ENCODE measurements at places on chromosomes 16 and 17.

- no peak overlapping the region for H3K27ac ChIP-seq
- no peak for DNase-seq
- no peak overlapping the region for H3K4me3 ChIP-seq
- no peaks in the 10 kb centered on the region for H3K4me1 ChIP-seq
- no peaks in the 10 kb centered on the region for H3K27me3 ChIP-seq
Observed at GRCh38 chr16:4123616-4124300, 7.5 kb upstream of the ADCY9 start.

DNA sequence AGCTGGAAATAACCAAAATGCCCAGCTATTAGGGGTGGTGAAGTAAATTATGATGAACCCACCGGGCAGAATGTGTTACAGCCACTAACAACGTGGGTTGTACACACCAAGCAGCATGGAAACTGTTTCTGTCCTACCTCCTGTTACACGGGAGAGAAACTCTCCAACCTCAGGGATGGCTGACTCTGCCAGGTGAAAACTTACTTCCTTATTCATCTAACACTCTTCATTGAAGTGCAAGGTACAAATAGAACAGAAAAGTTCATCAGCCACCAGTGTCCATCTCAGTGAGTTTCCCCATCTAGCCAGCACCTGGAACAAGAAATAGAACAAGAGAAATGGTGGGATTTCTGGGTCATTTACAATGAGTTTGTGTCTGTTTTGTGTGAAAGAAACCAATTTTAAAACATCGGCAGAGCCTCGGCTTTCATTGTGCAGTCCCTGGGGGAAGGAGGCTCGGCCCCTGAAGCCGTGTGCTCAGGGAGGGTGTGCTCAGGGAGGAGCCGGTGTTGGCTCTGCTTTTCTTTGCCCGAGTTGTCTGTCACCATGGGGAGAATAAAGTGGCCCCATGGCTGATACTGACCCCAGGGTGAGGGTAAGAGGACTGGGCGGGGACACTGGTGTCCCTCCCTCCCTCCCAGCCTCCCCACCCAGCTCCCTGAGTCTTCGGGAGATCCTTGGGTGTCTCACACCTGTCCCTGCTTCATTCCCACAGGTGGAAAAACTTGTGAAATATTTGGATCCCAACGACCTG, 39.8 kb downstream of the RAB11FIP4 start:
- no peak overlapping the region for H3K27ac ChIP-seq
- no peak overlapping the region for H3K4me3 ChIP-seq
- H3K4me1 ChIP-seq: no peaks in the 10 kb centered on the region

DNA sequence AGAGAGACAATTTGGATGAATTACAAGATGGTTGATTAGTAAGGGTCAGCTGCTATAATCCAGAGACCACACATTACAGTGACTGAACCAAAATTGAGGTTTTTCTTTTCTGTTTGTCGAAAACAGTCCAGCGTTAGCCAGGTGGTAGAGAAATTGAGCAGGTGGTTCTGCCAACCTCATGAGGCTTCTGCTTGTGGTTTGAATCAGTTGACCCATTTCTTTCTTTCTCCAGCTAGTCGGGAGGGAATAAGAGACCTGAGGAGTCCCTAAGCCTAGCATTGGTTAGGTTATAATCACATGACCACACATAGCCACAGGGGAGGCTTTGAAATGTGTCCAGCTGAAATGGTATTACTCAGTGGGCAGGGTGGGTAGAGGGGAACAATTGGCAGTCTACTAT, 504.6 kb downstream of the HS3ST4 start:
- no peaks in the 10 kb centered on the region for H3K27me3 ChIP-seq
- no peak overlapping the region for H3K4me3 ChIP-seq
- DNase-seq: no peak
- no peak overlapping the region for H3K27ac ChIP-seq
- H3K4me1 ChIP-seq: no peaks in the 10 kb centered on the region
- no peaks in the 10 kb centered on the region for H3K36me3 ChIP-seq

- peaks cover 33% of the 10 kb centered on the region for H3K4me1 ChIP-seq
- H3K36me3 ChIP-seq: peaks cover 4% of the 10 kb centered on the region
- DNase-seq: peak; percentile 73
- peak overlapping the region; percentile 93 for H3K27ac ChIP-seq
- peak overlapping the region; percentile 80 for H3K4me3 ChIP-seq
Observed at GRCh38 chr16:11585460-11586377, 1.0 kb downstream of the LITAF start.

DNA sequence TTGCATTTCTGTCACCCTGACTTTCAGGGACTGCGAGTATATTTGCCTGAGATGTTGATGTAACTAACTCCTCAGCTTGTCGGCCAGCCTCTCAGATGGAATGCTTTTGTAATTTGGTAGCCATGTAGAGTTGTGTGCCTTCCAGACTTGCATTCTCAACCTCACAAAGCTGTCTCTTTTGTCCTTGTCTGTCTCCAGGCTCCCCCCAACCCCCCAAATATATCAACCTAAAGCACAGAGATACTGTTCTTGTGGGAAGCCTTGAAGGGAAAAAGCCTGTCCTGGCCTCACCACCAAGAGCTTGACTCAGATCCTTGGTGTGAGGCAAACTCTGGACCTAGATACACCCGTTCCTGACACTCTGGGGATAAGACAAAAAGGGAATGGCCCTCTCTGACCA, 18.4 kb downstream of the SAP30BP start:
- H3K27me3 ChIP-seq: no peaks in the 10 kb centered on the region
- H3K4me3 ChIP-seq: no peak overlapping the region
- H3K27ac ChIP-seq: peak overlapping the region; percentile 63

- H3K4me3 ChIP-seq: no peak overlapping the region
- no peaks in the 10 kb centered on the region for H3K4me1 ChIP-seq
- no peaks in the 10 kb centered on the region for H3K36me3 ChIP-seq
- no peak overlapping the region for H3K27ac ChIP-seq
- peak; percentile 1 for DNase-seq
Observed at GRCh38 chr17:66920435-66920834, 44.1 kb upstream of the CACNG4 start.

- H3K4me3 ChIP-seq: no peak overlapping the region
- peaks cover 33% of the 10 kb centered on the region for H3K4me1 ChIP-seq
- peaks cover 8% of the 10 kb centered on the region for H3K36me3 ChIP-seq
- H3K27ac ChIP-seq: no peak overlapping the region
Observed at GRCh38 chr16:67884-68789, 4.3 kb downstream of the RHBDF1 start.

DNA sequence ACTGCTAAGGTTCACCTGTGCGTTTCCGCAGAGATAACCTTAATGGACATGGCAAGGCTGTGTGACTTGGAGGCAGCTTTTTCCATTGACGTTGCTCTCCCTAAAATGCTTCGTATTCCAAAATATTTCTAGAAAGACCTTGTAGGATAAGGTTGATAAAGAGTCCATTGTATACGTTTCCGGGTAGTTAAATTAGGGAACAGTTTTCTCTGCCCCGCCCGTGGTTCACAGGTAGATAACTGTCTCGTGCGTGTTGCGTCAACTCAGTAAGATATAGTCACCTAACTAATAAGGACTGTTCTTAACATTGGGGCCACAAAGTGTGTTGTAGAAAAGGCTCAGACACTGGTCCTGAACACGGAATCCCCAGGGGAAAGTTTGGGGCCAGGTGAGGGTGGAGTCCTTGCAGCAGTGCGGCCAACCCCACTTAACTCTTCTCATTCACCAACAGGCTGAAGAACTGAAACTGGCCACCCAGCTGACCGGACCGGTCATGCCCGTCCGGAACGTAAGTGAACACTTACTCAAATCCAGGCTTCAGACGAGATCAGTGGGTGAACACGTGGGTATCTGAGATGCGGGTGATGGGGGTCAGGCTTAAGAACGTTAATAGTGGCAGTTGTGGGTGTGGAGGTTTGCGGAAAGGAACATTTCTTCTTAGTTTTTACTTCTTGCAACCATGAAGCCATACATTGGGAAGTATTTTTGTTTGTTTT, 1.6 kb downstream of the RPL13 start:
- H3K27me3 ChIP-seq: no peaks in the 10 kb centered on the region
- DNase-seq: no peak
- peak overlapping the region; percentile 95 for H3K4me3 ChIP-seq
- peaks cover 58% of the 10 kb centered on the region for H3K4me1 ChIP-seq

DNA sequence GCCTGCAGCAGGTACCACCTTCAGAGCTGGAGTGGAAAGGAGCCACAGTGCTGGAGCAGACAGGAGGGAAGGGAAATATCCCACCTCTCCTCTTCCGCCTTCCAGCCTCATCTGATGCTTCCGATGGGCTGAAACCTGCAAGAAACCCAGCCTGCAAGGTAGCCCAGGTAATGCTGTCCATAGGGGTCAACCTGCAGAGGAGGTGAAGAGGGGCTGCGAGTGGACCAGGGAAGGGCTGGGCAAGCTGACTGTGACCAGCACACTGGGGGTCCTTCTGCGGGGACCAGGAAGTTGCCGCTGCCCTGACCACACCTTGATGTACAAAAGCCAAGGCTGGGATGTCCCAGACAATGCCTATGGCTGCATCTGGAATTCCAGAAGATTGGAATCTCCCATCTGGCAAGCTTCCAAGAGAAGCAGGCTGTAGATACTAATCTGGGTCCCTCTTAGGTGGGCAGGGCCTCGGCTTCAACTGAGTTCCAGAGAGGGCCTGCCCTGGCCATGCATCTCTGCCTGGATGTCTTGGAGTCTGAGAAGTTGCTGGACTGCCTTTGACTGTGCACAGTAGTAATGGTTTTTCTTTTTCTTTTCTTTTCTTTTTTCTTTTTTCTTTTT, 5.8 kb downstream of the FOXL1 start:
- peaks cover 22% of the 10 kb centered on the region for H3K27me3 ChIP-seq
- no peaks in the 10 kb centered on the region for H3K36me3 ChIP-seq
- no peak overlapping the region for H3K4me3 ChIP-seq
